ENCODE measurements at places on chromosomes 5 and 9. TPM values are rescaled to one million over a fixed set of nuclear protein-coding genes. Genes with fewer than 3 reads are reported as not detected.

Gene SCGB3A2
- not detected for total RNA-seq

Gene HMCN2
- total RNA-seq = under 0.01 TPM

Gene NUDT12
- 11.6 TPM for total RNA-seq

Gene EPB41L4A
- 8.3 TPM for total RNA-seq

Gene CXCL14
- 0.26 TPM for total RNA-seq

Gene INPP5E
- total RNA-seq = 2.4 TPM

Gene SPIN1
- 89.5 TPM for total RNA-seq

DNA sequence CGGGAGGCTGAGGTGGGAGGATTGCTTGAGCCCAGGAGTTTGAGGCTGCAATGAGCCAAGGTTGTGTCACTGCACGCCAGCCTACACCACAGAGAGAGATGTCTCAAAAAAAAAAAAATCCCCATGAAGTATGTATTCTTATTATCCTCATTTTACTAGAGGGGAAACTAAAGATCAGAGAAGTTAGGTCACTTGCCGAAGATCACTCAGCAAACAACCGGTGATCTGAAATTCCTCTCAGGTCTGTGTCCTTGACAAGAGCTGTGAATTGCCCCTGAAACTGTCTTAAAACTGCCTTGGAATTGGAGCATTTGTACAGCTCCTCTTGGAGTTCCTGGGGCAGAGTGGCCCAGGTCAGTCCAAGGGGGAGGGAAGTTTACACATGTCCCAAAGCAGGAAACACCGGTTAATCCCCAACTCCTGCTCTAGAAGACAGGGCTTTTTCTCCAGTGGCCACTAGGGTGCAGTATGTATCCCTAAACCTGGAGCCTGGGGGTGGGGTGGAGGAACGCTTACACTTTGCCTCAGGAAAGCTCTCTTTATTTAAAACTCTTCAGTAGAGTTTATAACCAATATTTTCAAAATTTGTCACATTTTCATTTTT, 27.6 kb downstream of the AQP7 start:
- peak; percentile 75 for DNase-seq

DNA sequence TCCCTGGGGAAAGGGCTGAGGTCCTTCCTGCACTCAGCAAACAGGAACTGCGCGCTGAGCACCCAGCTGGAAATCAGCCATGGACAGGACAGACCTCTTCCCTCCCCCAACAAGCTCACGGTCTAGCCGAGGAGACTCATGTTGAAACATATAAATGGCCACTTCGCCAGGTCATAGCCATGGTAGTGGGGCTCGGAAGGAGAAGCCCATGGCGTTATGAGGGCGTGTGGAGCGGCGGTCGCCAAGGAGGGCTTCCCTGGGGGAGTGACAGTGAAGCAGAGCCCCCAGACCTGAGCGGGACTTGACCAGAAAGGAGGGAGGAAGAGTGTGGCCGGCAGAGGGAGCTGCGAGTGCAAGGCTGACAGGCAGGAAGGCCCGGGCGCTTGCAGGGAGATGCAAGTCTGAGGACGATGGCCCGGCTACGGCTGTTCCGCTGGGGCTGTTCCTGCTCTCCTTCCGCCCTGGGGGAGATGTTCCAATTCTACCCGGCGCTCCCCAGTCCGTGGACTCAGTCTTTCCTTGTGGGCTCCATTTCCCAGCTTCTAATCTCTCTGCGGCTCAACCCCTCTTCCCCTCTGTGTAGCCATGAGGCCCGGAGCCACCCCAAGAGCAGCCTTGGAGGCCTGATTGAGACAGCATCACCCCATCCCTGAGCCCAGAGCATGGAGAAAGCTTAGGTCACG, 43.9 kb upstream of the PRRC2B start:
- DNase-seq = peak; percentile 68

DNA sequence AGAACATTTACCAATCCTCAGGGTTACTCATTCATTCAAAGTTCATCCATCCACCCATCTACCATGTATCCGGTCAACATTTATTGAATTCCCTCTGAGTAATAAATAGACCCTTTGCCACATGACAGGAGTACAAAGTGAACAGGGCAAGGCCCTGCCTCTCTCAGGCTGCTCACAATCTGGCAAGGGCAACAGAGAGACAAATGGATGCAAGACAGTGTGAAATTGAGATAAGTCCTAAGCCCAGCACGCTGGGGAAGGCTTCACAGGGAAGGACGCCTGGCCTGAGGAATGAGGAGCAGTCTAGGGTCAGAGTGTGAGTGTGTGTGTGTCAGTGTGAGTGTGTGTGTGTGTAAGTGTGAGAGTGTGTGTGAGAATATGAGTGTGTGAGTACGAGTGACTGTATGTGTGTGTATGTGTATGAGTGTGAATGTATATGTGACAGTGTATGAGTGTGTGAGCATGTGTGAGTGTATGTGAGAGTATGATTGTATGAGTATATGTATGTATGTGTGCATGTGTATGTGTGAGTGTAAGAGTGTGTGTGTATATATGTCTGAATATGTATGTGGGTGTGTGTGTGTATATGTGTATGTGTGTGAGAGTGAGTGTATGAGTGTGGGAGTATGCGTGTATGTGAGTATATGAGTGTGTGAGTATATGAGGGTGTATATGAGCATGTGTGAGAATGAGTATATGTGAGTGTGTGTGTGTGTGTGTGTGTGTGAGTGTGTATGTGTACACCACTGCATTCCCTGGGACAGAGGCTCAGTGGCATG, 145.6 kb downstream of the FSTL4 start:
- no peak for DNase-seq

GRCh38 chr9:86097510-86098224, 1.7 kb downstream of the GOLM1 start:
- DNase-seq = no peak

- no peak for DNase-seq
Observed at GRCh38 chr5:131672776-131673175, 37.7 kb upstream of the RAPGEF6 start.

DNA sequence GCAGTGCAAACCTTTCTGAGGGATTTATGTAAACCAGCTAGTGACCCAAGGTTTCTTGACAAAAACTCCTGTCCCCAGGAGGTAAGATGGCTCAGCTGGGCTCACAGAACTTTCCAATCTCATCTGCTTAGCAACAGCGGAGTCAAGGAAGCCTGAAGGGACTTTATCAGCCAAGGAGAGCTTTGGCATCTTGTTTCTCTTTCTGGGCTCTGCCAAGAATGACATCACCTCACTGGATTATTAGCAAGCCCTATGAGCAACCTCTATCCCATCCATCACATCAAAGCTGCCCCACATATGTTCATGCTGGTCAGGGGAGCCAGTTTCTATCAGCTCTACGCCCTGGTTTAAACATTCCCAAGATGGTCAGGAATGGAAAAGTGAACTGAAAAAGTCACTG, 461.3 kb downstream of the ENC1 start:
- peak; percentile 64 for DNase-seq

- DNase-seq = no peak
Observed at GRCh38 chr9:7237473-7238246, 479.9 kb downstream of the KDM4C start.

DNA sequence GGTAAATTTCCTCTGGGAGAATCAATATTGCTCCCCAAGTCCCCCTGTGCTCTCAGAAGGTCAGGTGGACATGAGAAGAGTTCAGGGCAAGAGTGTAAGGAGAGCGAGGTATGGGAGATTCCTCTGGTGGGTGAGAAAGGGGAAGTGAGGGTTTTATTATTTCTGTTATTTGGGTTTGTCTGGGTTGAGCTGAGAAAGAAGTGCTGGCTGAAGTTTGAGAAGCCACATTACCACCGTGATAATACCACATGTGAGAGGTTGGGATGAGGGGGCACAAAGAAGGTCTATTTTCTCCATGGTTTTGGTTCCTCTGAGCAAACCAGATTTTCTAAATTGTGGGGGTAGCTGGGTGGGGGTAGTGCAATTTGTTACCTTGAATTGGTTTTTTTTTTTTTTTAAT, 350.4 kb downstream of the OSTF1 start:
- no peak for DNase-seq

DNA sequence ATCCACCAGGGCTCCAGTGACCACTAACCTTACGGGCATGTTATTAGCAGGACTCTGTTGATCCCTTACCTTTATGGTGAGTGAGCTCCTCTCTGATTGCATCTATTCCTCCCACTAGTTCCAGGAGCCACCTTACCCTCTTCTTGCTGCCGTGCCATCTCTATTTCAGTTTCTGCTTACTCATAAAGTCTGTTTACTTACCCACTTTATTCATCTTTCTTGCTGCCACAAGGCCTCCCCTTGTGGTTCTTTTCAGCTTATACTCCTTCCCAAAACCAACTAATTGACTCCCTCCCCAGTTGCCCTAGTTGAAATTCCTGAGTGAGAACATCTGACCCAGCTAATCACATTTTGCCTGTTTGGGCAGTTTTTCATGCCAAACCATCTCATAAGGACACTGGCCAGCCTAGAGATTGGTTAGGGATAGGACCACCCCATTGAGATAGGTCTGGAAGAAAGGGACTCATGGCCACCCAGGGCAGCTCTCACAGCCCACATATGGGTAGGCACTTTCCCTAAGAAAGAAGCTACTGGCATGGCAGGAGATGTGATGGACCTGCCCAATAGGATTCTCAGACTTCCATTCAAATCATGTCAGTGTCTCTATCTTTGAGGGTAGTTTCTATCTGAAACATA, 412.7 kb downstream of the EFNA5 start:
- DNase-seq = peak; percentile 72

DNA sequence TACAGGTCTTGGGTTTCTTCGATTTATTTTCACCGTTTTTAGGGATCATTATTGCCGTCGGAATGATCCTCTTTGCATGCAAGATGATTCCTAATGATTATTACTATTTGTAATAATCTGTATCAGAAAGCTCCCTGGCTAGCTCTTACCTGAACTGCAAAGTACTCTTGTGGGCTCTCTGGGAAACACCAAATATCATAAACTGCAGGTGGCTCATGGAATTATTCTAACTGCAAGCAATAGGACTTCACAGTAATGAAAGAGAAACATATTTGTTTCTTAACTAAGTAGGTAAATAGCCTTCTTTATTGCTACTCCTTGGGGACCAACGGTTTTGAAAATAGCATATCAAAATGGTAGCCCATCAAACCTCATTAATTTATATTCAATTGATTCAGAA, 219.4 kb downstream of the NFIB start:
- DNase-seq = no peak

GRCh38 chr5:25707093-25707492, 1062.3 kb upstream of the CDH10 start:
- DNase-seq = no peak

DNA sequence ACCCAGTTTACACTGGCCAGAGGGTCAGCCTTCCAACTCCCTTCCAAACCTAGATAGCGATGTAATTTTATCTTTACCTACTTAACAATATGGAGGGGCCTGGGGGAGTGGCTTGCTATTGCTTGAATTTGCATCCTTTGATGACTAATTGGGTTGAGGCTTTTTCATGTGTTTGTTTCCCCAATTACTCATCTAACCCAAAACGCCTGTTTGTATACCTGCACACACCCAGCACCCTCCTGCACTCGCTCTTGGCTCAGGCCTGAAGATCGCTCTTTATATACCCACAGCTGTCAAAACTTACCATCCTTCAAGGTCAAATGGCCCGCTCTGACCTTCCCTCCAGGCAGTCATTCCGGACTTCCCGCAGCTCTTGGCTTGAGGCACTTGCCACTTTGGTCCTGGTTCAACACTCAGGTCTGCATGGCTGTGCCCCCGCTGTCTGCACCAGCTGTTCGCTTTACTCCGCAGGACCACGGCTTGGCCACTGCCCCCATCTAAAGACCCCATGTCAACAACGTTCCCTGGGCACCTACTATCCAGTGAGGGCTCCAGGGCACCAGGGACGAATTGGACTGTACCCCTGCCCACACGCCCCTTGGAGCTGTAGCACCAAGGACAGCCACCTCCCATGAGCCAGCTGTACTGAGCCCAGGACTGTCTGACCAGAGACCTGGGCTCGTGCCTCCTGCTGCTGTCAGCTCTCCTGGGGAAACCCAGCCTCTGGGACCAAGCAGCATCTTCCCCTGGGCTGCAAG, 76.1 kb upstream of the ADAMTS2 start:
- peak; percentile 6 for DNase-seq

DNA sequence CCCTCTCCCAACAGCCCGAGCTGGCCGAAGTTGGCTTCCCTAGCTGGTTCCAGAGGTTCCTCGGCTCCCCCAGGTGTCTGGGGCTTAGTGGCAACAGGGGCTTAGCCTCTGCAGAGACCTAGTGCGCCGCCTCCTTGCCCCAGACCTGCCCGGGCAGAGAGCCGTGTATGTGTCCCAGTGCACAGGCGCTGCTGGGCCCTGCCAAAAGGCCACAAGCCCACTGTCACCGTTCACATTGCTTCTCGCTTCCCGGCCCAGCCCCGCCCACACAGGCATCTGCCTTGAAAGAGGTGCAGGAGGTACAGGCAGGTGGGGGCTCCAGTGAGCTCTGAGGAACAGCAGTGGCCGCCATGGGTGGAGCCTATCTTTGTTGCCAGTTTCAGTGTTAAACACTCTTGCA, 2.5 kb upstream of the CACFD1 start:
- no peak for DNase-seq

DNA sequence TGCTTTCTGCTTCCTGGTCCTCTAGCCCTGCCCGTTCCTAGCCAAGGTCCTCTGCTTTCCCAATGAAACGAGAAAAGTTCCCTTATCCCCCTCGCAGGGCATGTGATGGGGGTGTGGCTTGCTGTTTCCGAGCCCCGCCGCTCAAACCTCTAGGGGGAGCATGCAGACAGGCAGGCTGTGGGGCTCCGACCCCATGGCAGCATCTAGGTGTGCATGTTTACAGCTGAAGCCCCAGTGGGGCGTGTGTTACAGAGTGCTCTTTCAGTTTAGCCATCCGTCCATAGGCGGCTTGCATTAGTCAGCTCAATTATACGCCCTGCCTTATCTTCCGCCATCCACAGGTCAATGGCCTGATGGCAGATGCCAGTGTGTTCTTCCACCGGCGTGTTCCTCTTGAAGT, 48.3 kb upstream of the SPATA31E1 start:
- DNase-seq = no peak

DNA sequence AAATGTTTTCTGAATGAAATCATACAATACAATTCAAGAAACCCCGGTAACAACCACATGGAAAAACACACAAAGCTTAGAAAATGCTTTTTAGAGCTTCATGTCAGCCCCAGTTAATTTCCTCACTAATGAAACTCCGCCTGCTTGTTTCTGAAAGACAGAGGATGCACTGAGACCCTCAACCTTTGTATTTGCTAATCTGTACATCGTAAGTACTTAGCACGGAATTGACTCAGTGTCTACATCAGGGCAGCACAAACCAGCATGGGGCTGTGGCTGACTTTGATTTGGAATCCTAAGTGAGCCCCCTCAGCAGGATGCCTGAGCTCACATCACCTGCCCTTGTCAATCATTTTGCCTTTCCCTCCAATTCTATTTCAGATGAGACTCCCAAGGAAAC, 499.1 kb upstream of the MPDZ start:
- DNase-seq = no peak

DNA sequence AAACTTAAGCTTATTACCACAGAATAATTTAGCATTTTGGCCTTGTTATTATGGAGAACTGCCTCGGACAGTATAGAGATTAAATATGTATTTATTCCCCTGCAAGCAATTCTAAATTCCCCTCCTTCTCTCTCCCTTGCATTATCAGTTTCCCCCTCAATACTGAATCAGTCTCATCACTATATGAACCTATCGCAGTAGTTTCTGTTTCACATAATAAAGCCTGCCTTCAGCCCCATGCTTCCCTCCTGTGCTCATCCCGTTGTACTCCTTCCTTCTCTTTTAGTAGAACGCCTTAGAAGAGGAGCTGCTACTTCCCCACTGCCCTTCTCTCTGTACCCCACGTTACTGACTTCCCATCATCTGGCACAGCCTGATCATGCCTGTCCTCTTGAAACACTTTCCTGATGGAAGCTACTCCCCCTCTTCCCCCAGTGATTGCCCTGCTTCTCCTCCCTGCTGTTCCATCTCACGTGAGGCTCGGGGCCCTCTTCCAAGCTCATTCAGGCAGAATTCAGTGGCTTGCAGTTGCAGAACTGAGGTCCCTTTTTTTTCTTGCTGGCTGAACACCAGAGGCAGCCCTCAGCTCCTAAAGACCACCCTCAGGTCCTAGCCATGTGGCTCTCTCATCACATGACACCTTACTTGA, 93.4 kb downstream of the PPIC start:
- no peak for DNase-seq

Measured in bronchial epithelial cell (primary cell).